DMS53 (cell line): ENCODE measurements at places on chromosomes 1 and 21.

DNA sequence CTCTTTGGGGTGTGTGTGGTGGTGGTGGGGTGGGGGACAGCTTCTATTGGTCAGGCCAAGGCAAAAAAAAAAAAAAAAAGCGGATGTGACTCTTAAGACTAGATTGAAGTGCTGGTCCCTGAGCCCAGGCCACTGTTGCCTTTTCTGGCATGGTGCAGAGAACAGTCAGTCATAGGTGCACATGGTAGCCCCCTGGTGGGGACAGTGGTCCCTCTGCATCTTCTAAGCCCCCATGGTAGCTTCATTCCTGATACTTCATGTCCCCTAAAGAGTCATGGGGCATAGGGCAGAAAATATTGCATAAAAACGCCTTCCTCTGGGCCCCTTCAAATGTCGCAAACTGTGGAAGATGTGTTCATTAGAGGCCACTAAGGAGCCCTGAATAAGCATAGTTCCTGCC, 371.8 kb downstream of the NPHP4 start:
- no peak for DNase-seq

GRCh38 chr1:17924578-17924977, 169.4 kb downstream of the ACTL8 start:
- no peak for DNase-seq

- no peak for DNase-seq
These were observed 28.0 kb downstream of the GRIK3 start for GRCh38 chr1:37006132-37006868.

DNA sequence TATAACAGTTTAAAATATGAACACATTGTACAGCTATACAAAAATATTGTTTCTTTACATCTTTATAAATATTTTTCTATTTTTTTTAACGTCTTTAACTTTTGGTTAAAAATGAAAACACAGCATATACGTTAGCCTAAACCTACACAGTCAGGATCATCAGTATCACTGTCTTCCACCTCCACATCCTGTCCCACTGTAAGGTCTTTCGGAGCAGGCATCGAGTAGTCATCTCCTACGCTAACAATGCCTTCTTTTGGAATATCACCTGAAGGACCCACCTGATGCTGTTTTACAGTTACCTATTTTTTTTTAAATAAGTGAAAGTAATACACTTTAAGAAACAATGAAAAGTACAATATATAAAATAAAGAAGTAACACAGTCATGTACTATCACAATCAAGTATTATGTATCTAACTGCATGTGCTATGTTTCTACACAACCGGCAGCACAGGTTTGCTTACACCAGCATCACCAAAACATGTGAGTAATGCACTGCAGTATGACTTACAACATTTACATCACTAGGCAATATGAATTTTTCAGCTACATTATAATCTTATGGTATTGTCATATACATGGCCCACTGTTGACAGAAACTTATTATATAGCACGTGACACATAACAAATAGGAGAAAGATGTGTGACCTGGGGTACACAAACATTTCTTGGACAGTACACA, 254.4 kb downstream of the AKT3 start:
- no peak for DNase-seq

DNA sequence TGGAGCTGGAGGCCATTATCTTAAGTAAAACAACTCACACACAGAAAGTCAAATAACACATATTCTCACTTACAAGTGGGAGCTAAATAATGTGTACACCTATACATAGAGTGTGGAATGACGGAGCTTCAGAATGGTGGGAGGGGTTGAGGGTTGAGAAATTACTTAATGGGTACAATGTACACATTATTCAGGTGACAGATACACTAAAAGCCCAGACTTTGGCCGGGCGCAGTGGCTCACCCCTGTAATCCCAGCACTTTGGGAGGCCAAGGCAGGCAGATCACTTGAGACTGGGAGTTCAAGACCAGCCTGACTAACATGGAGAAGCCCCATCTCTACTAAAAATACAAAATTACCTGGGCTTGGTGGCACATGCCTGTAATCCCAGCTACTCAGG, 24.9 kb upstream of the LRIG2 start:
- DNase-seq, result no peak
